Amniotic stem cell (primary cell): ENCODE measurements at places on chromosomes 5 and 9.

DNA sequence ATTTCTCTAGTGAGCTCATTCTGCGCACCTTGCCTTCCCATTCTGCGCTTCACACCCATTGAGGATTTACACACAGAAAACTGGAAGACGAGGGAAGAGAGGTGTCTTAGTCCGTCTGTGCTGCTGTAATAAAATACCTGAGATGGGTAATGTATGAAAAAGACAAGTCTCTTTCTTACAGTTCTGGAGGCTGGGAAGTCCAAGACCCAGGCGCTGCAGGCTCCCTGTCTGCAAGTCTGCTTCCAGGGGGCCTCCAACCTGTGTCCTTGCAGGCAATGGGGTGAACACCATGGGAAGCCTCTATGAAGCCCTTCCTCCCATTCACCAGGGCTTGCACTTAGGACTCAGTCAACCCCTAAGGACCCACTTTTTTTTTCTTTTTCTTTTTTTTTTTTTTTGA, 245.0 kb downstream of the AUH start:
- DNase-seq, result no peak

DNA sequence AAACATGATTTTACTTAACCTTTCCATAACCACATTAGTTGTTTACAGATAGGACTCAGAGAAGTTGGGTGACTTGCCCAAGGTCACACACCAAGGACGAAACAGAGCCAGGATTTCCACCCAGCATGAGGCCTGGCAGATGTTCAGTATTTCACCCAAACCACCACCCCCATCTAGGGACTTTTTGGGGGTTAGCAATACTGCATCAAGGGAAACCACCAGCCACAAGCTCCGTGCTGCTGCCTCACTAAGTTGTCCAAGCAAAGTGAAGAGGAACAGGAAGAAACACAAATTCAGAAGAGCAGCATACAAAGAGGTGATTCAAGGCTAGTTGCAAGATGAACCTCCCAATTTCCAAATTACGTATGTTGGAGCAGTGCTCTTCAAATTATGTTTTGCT, 219.6 kb upstream of the RORB start:
- no peak for DNase-seq

DNA sequence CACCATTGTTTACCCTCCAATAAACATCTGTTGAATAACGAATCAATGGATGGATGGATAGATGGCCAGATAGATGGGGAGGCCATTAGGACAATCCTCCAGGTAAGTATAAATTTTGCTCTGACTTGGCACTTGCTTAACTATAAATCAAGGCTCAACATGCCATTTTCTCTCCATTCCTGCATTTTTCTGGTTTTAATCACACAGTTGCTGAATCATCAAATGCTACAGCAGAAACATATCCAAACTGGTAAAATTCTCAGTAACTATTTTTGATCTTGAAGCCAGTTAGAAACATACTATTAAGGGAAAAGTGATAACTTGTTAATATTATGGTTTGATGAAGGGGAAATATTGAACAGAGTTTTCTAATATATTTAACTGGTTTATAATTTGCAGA, 71.5 kb upstream of the MTAP start:
- no peak for DNase-seq

DNA sequence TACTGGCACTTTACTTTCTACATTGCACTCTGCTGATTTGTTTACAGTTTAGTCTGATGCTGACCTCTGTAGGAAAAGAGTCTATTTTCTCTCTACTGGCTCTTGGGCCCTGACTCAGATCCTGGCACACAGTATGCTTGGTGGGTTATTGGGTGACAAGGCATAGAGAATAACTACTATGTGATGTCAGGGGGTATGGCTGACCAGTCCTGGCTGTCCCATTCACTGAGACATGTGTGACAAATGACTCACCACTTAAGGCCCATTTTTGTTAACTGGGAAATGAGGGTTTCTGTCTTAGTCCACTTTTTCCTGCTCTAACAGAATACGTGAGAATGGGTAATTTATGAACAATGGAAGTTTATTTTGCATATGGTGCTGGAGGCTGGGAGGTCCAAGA, 66.4 kb downstream of the DAPK1 start:
- no peak for DNase-seq

DNA sequence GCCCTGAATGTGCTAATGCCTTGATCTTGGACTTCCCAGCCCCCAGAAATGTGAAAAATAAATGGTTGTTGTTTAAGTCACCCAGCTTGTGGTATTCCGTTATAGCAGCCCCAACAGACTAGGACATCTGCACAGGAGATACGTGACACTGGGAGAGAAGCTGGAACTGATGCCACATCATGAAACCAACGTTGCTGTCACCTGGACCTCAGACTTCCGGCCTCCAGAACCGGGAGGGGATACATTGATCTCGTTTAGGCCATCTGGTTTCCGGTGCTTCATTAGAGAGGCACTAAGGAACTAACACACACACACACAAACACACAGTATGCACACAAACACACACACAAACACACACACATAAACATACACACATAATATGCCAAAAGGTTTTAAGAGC, 75.0 kb upstream of the ICE1 start:
- no peak for DNase-seq

- DNase-seq, result no peak
Measured at GRCh38 chr5:120805131-120805530, 341.0 kb downstream of the PRR16 start.

GRCh38 chr9:137797206-137798120, 80.1 kb upstream of the CACNA1B start:
- no peak for DNase-seq

DNA sequence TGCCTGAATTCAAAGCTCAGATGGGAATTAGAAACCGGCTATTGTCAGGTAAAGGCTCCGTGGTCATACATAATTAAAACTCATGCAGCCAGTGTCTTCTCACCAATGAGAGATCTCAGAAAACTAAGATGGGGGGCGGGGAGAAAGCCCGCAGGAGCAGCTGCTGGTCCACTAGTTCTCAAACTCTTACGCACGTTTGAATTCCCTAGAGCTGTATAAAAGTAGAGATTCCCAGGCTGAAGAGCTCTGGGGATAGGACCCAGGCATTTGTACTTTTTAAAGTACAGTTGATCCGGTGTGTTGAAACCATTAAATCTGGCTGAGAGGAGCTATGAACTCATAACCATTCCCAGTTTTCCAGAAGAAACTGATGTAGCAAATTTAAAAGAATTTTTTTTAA, 68.5 kb downstream of the FRMD3 start:
- no peak for DNase-seq

GRCh38 chr9:37676411-37676830, 25.7 kb downstream of the FRMPD1 start:
- DNase-seq, result no peak

DNA sequence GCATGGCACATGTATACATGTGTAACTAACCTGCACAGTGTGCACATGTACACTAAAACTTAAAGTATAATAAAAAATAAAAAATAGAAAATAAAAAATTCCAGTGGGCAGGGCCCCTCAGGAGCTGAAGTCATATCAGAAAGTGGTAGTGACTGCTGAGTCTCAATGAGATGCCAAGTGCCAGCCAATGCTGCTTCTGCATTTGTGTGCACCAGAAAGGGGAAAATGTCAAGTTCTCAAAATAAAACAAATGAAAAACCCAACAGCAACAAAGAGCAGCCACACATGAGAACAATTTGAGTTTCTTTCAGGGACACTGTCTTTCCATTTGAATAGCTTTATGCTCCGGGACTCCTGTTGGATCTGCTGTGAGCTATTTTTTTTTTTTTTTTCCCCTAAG, 117.2 kb upstream of the CCDC112 start:
- DNase-seq, result no peak

GRCh38 chr9:88997646-88998045, 6.4 kb downstream of the S1PR3 start:
- no peak for DNase-seq

GRCh38 chr5:175386526-175386925, 57.5 kb downstream of the DRD1 start:
- no peak for DNase-seq

GRCh38 chr9:78692871-78693270, 395.9 kb downstream of the PSAT1 start:
- DNase-seq, result no peak

- DNase-seq, result no peak
Measured at GRCh38 chr9:117325831-117326230, 89.0 kb downstream of the ASTN2 start.
